ENCODE measurements at places on chromosomes 4 and X.

DNA sequence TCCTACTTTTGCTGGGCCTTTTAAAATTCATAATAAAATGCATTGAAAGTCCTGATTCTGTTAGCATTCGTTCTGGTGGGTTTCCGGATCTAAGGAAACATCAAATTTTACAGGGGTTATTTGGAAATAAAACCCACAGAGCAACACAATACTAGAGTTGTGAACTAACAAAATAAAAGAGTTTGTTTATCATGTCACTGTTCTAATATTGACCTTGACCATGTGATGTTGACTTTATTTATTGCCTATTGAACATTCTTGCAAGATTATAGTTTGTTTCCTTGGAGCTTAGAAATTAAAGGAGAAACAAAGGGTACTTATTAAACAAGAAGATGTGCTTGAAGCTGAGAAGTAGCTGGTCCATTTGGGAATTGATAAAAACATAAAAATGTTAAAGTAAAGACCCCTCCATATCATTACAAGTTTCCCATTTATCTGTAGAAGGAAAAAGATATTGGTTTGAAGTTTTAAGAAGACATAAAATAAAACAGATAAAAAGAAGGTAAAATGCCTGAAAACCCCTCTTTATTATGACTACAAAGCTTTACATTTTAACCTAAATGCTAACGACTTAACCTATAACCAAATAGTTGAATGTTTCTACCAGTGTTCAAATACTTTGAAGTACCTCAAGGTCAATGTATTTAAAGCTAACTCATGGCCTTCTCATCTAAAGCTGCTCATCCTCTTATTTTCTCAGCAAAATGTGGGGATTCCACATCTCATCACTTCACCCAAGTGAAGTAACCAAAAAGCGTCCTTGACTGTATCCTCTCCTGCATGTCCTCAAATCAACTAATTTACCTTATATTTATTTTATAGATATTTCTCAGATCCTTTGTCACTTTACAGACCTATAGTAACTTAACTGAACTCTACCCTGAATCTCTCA is 179.6 kb downstream of the GASK1B start:
- DNase-seq: no peak

GRCh38 chrX:10649265-10649664 is 28.9 kb upstream of the MID1 start:
- no peak for DNase-seq

DNA sequence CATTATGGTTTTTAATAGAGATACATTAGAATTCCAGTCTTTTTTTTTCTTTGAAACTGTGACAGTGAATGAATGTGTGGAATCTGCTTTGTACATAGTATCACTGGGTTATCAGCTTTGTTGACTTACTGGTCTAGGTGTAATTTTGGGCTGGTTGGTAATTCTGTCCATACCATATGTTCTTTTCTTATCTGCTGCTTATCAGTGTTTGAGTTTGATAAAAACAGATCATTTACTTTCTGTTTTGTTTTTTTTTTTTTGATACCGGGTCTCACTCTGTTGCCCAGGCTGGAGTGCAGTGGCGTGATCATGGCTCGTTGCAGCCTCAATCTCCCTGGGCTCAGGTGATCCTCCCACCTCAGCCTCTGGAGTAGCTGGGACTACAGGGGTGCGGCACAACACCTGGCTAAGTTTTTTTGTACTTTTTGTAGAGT is 12.4 kb downstream of the WWC2 start:
- DNase-seq: no peak

GRCh38 chr4:52964011-52964410 is 101.9 kb downstream of the RASL11B start:
- DNase-seq: no peak

DNA sequence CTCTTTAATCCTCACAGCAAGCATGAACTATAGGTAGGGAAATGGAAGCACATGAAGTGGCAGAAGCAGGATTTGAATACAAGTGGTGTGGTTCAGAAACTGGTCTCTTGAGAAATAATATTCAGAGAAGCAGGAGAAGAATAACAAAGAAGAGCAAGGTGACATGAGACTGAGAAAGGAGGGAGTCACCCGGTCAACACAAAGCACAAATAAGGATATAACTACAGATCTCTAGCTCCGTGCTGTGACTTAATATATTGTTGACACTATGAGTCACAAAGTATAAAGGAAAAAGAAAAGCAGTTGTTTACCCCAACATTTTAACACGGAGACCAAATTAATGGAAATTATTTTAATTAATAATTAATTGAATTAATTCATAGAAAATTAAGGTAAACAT is 204.5 kb downstream of the CPE start:
- no peak for DNase-seq

- DNase-seq: no peak
These were observed 300.7 kb downstream of the DCTD start for GRCh38 chr4:182616476-182616875.

DNA sequence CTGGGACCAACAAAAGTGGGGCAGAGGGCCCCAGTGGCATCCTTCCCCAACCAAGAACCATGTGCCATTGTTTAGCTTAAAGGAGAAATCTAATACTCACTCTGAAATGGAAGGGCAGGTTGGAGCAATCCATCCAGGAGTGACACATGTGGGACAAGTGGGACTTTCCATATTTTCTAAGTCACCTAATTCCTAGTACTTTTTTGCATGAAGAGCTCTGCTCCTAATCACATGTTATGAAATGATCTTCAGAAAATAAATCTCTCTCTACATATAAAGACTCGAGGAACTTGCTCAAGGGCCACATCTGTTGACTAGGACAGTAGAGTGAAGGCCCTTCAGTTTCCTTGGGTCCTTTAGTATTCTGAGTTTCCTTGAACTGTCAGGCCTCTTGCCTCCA is 2.5 kb downstream of the CYBB start:
- no peak for DNase-seq

GRCh38 chr4:17165286-17165685 is 266.8 kb upstream of the LDB2 start:
- DNase-seq: no peak

Measured in GM12892 (cell line).